ENCODE measurements at places on chromosomes 16 and 17.

DNA sequence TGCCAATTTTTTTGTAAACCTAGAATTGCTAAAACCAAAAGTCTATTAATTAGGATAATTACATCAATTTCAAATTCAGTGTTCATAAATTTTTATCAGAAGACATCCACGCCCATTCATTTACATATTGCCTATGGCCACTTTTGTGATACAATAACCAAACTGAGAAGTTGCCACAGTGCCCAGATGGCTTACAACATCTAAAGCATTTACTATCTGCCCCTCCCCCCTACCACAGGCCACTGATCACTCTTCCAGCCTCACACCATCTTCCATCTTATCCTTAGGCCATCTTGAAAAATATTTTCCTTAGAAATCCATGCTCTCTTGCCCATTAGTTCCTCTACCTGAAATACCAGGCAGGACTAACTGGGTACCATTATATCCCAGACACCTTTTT lies 6.3 kb upstream of the PRKAR1A start:
- DNase-seq: no peak

- no peak for DNase-seq
These were observed 9.5 kb downstream of the NLRC5 start for GRCh38 chr16:56998861-56999260.

DNA sequence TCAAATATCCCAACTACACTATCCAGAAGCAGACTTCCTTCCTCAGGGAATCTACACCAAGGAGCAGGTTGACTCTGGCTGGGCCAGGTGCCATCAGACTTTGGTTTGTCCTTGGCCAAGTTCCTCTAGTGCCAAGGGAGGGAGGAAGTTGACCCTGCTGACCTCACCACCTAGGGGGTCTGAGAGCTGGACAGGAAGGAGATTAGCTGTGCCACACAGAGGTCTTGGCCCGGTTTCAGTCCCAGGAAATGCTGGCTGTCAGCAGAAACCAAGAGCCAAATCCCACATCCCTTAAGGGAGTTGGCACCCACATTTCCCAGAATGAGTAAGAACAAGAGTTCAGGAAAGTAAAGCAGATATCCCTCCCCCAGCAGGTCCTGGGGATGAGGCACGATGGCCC lies 178.2 kb downstream of the SALL1 start:
- DNase-seq: no peak

DNA sequence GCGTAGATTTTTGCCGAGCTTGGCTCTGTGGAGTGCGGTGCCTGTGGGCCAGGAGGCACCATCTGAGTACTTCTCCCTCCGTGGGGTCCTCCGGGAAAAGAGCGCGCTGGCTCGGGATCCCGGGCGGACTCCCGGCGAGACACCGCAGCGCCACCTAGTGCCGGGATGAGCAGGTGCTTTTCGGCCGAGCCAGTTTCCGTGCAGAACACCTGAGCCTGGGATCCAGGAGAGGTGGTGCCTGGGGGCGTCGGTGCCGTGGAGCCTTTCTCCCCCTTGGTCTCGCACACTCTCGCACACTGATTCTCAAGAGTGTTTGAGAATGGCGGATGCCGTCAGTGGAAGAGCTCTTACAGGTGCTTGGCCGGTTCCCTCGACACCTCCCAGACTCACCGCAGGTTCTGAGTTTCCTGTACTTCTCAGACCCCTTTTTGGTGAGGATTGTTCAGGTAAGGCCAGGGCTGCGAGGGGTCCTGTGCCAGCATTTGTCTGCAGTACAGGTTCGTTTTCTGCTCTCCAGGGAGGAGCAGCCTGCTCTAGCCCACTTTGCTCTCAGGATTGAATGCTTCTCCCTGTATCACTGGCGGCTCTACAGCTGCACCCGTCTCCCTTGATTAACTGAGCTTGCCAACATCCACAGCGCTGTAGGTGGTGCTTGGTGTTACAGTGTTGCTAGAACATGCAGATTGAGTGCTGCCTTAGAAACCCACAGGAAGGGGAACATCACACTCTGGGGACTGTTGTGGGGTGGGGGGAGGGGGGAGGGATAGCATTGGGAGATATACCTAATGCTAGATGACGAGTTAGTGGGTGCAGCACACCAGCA lies 23.3 kb downstream of the TBCD start:
- DNase-seq: no peak

Measured in stimulated activated CD8-positive, alpha-beta memory T cell treated with anti-CD3 and anti-CD28 coated beads, Interleukin-12 subunit alpha, Interleukin-12 subunit beta, amount 100 ng/mL, for 1 hour (primary cell).